ENCODE measurements at places on chromosomes 11 and 22. TPM values are rescaled to one million over a fixed set of nuclear protein-coding genes. Genes with fewer than 3 reads are reported as not detected.

DNA sequence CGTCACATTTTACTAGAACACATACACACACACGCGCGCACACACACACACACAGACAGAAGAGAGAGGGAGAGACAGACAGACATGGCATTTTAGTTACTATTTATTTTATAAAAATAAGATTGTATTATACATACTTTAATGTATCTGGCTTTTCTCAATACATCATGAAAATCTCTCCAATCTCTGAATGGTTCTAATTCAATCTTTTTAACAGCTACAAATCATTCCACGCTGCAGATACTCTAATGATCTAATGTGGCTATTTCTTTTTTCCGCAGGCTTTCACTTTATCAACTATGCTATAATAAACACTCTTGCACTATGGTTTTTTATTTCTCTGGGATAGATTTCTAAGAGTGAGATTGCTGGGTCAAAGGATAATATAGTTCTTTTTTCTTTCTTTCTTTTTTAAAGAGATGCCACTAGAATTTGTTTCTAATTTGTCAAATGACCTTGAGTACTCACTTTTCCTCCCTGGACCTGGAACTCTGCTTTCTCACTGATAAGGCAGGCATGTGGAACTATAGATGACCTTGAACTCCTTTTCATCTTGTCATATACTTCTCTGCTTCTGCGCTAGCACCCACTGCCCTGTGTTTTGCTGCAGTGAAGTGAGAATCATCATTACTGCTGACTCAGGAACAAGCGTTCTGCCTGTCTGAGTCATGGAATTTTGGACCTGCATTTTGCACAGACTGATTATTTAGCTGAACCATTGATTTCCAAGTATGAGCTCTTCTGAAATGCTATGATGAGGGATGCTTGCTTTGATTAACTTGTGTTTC is 4.9 kb upstream of the SLC6A5 start:
- no peak for DNase-seq

DNA sequence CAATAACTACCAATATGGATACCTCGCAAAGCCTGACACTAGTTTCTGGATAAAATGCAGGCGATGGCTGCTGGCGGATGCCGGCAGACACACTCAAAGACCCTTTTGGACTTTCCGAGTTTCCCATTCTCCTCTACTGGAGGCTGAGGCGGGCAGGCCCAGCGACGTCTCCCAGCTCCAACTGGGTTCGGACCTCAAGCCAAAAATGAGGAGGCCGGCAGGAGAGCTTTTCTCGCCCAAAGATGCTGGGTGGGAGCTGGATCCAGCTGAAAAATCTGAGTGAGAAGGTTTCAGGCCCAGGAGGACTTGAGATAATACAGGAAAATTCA is 428 bp upstream of the FEZ1 start:
- peak; percentile 52 for DNase-seq

- no peak for DNase-seq
Measured at GRCh38 chr11:8091721-8092120, 10.7 kb downstream of the TUB start.

DNA sequence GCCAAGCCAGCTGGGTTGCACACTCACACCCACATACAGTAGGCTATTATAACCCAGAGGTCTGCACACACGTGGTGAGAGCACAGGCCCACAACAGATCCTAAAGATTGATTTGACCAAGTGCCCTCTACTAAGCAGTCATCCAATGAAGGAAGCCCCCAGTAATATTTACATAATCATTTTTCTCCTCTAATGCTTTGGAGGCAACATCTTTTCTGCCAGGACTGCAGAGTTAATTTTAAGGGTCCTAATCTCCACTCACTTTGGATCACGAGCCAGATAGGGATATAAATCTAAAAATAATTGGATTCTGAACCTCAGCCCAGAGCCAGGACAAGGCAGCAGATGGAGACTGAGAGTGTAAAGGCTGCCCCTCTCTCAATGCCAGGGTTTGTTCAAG is 49.1 kb upstream of the MTNR1B start:
- DNase-seq = no peak

DNA sequence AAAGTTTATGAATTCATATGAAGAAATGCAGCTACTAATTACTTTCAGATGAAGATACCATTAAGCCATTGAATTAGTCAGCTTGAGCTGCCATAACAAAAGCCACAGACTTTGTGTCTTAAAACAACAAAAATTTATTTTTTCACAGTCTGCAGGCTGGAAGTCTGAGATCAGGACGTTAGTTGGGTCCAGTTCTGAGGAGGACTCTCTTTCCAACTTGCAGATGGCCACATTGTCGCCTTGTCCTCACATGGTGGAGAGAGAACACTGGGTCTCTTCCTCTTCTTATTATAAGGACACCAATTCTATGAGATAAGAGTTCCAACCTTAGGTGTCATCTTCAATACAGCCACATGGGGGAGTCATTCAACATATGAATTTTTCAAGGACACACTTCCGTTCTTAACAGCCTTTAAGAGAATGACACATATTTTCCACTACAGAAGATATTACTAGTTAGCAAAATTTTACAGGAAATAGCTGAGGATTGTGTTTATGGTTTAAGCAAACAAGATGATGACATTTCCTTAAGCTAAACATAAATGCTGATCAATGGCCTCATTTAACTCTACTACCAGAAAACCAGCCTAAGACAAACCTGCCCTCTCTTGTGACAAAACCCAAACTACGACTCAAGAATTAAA is 56.0 kb downstream of the DCUN1D5 start:
- peak; percentile 22 for DNase-seq

DNA sequence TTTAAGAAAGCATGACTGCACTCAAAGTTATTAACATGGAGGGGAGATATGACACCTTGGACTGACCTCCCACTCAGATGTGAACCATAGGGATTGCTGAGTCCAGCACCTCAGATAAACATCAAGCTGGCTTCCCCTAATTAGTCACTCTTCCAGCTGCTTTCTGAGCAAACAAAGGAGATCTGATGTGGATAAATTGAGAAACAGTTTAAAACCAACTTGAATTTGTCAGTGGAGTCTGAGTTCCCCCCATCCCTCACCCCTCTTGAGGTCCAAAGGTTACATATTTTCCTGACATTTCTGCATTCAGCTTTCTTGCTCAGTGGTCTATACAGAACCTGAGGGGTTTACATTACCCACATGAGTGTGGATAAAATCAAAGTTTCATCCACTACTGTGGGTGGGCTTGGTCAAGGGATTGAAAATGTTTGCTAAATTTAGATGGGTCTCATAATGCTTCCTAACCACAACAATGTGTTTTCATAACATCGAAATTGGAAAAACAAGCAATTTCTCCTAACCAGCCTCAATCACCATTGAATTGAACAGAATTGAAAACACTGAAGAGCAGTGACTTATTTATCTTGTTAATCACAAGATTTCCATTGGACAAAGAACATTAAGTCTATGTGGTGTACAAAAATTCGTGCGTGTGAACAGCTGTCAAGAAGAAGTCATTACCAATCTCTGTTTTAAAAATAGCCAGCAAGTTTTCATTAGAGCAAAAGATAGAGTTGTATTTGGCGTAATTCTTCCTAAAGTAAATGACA is 292.3 kb downstream of the METTL15 start:
- DNase-seq = no peak

GRCh38 chr22:40218723-40219294 is 41.1 kb downstream of the TNRC6B start:
- DNase-seq = no peak

DNA sequence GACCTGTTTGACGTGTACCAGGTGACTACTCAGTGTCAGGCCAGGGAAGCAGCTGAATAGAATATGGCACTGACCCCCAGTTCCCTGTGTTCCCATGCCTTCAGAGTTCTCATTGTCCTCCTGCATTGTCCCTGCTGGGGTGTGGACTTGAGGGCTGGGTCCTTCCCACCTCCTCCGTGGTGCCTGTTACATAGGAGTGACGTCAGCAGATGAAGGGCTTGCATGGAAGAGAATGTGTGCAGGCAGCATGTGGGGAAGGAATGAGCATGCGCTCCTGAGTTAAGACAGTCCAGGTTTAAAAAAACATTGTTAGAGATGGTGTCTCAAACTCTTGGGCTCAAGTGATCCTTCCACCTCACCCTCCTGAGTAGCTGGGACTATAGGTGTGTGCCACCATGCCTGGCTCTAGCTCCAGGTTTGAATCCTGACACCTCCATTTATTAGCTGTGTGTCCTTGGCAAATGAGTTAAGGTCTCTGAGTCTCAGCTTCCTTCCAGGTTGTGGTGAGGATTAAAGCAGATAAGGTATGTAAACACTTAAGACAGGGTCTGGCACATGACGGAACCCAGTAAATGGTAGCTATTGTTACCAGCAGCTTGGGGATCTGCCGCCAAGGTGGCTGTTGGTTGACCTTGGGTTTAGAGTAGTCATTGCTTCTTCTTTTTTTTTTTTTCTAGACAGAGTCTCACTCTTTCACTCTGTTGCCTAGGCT is 7.5 kb upstream of the SOX10 start:
- DNase-seq = no peak

- DNase-seq = no peak
Measured at GRCh38 chr11:111067994-111068393, 177.5 kb upstream of the POU2AF2 start.

DNA sequence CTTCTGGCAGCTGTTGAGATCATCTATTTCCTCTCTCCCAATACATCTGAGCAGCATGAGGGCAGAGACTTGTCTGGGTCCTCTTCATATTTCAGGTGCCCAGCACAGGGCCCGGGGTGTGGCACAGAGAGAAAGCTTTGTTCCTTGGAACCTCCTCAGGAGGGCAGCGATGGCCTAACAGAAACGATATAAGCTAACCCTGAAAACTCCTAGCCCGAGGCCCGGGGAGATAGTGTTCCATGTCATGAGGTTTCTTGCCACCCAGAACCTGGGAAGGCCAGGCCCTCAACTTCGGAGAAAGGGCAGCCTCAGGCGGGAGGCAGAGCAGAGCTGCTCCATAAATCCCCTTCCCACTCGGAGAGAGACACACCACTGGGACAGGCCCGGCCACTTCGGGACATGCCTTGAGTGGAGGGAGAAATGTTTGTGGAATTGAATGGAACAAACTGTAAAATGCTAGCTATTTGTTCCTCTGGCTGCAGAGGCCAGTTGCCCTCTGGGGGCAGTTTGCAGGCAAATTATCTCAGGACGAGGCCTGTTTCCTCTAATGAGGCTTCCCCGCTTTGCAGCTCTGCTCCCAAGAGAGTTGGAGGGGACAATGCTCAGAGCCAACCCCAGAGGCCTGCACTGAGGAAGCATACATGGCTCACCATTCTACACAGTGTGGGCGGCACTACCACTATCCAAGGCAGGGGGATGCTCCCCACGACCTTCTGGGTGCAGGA is 11.6 kb downstream of the ARRB1 start:
- no peak for DNase-seq

GRCh38 chr11:95924414-95924760 is 480 bp upstream of the MTMR2 start:
- DNase-seq = no peak

- peak; percentile 89 for DNase-seq
Measured at GRCh38 chr11:119726585-119727522, 2.1 kb downstream of the NECTIN1 start.

DNA sequence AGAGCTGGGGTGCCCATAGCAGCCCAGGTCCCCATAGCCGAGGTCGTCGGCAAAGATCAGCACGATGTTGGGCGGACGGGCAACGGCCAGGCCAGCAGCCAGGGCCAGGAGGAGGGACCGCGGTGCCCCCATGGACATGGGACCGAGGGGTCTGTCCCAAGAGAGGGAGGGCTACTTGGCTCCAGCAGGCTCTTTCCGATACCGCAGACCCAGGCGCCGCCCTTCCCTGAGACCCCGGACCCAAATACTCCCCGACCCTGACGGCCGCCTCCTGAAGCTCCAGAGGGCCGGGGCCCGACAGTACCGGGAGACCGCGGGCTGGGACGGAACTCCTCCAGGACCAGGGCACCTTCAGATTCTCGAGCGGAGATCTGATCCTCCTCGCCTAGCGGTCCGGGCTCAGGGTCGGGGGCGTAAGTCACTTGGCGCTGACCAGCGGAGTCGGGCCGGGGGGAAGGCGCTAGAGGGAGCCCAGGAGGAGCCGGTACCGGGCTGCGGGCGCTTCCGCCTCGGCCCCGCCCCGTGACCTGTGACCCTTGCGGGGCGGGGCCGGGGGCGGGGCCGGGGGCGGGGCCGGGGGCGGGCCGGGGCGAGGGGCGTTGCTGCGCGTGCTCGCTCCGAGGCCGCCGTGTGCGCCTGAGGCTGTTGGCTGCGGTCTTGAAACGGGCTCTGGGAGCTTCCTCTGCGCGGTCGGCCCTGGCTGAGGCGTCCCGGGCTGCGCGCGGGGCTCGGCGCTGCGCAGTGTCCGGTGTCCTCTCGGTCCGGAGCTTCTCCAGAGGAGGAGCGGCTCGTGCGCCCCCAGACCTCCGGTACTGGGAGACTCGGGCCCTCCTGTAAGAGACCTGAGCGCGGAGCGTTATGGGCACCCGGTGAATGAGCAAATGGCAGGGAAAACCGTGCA is at the start of gene ARSA:
Gene ARSA, minus strand, starts transcription at position 511 of the 901 bp plus-strand sequence. Its CDS starts 373 bp downstream, at position 138.
- peak; percentile 98 for DNase-seq

- DNase-seq = no peak
Measured at GRCh38 chr11:104154296-104154695, 9.7 kb downstream of the PDGFD start.

GRCh38 chr11:64865286-64866172 is 12.9 kb downstream of the EHD1 start:
- peak; percentile 41 for DNase-seq

The ZNF215 gene
- total RNA-seq = 11.8 TPM

The PRODH gene
- 34.3 TPM for total RNA-seq

The OR6X1 gene
- not detected for total RNA-seq

The LYVE1 gene
- 0.11 TPM for total RNA-seq

The SCGB1D1 gene
- not detected for total RNA-seq

The PHOX2A gene
- 2.8 TPM for total RNA-seq
